ENCODE measurements at places on chromosomes 1 and 21. TPM values are rescaled to one million over a fixed set of nuclear protein-coding genes. Genes with fewer than 3 reads are reported as not detected.

IFNLR1 gene
- total RNA-seq, result 7.7 TPM

DNA sequence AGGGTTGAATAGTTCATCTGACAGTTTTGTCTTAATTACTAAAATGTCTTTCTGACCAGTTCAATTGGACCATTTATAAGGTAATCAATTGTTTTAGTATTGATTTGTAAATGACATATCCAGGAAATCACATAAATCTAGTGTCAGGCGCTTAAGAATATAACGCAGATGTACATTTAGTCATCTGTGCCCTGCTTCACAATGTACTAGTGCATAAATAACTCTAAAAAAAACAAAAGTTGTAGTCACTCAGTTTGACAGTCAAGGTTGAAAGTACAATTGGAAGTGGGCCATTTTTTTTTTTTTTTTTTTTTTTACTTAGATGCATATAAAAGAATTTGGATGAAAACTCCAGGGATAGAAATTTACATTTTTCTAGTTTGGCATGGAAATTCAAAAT lies 490.4 kb downstream of the PTPRC start:
- no peaks in the 10 kb centered on the region for H3K36me3 ChIP-seq
- H3K4me3 ChIP-seq, result no peak overlapping the region
- H3K4me1 ChIP-seq, result peaks cover 2% of the 10 kb centered on the region

GRCh38 chr21:28357743-28358142 lies 634.9 kb downstream of the LTN1 start:
- H3K27me3 ChIP-seq, result no peaks in the 10 kb centered on the region
- no peaks in the 10 kb centered on the region for H3K4me1 ChIP-seq
- DNase-seq, result no peak
- peaks cover 3% of the 10 kb centered on the region for H3K36me3 ChIP-seq
- H3K27ac ChIP-seq, result no peak overlapping the region

- H3K27ac ChIP-seq, result no peak overlapping the region
- no peak for DNase-seq
- H3K27me3 ChIP-seq, result no peaks in the 10 kb centered on the region
- no peaks in the 10 kb centered on the region for H3K36me3 ChIP-seq
- peaks cover 30% of the 10 kb centered on the region for H3K4me1 ChIP-seq
Measured at GRCh38 chr1:87296206-87296605, 32.5 kb upstream of the LMO4 start.

- H3K27me3 ChIP-seq, result no peaks in the 10 kb centered on the region
- peaks cover 4% of the 10 kb centered on the region for H3K36me3 ChIP-seq
- DNase-seq, result no peak
- H3K27ac ChIP-seq, result 0 out of 2 replicates have a peak overlapping the region, but pooled peaks have one; percentile 55
- H3K4me3 ChIP-seq, result no peak overlapping the region
Measured at GRCh38 chr1:164723296-164723798, 164.4 kb downstream of the PBX1 start.

- no peaks in the 10 kb centered on the region for H3K36me3 ChIP-seq
- peaks cover 4% of the 10 kb centered on the region for H3K4me1 ChIP-seq
- no peak overlapping the region for H3K4me3 ChIP-seq
- no peaks in the 10 kb centered on the region for H3K27me3 ChIP-seq
Measured at GRCh38 chr1:207814469-207814868, 62.6 kb downstream of the CD46 start.

DNA sequence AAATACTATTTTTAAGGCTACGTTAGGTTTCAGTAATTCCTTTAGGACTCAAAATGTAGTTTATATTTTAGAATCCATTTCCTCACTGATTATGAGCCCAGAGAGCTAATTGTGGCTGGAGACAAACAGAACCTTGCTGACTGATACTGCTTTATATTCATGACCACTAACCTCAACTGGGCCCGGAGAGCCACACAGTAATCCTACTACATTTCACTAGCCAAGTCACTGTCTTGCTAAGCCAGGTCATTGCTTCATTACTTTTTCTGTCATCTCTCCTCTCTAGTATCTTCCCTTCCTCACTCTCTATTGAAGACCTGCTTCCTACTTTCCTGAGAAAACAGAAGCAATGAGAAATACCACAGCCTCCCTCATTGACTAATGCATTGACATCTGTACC lies 24.7 kb downstream of the IL23R start:
- no peak overlapping the region for H3K4me3 ChIP-seq
- no peak for DNase-seq
- H3K27ac ChIP-seq, result no peak overlapping the region
- no peaks in the 10 kb centered on the region for H3K4me1 ChIP-seq
- H3K36me3 ChIP-seq, result no peaks in the 10 kb centered on the region

- no peaks in the 10 kb centered on the region for H3K27me3 ChIP-seq
- no peak for DNase-seq
- peaks cover 31% of the 10 kb centered on the region for H3K4me1 ChIP-seq
- no peak overlapping the region for H3K4me3 ChIP-seq
- H3K36me3 ChIP-seq, result peaks cover 13% of the 10 kb centered on the region
- no peak overlapping the region for H3K27ac ChIP-seq
Measured at GRCh38 chr1:183106166-183106565, 79.9 kb upstream of the LAMC2 start.

Data from WTC11 (cell line).